ENCODE measurements at places on chromosomes 16 and 17.

DNA sequence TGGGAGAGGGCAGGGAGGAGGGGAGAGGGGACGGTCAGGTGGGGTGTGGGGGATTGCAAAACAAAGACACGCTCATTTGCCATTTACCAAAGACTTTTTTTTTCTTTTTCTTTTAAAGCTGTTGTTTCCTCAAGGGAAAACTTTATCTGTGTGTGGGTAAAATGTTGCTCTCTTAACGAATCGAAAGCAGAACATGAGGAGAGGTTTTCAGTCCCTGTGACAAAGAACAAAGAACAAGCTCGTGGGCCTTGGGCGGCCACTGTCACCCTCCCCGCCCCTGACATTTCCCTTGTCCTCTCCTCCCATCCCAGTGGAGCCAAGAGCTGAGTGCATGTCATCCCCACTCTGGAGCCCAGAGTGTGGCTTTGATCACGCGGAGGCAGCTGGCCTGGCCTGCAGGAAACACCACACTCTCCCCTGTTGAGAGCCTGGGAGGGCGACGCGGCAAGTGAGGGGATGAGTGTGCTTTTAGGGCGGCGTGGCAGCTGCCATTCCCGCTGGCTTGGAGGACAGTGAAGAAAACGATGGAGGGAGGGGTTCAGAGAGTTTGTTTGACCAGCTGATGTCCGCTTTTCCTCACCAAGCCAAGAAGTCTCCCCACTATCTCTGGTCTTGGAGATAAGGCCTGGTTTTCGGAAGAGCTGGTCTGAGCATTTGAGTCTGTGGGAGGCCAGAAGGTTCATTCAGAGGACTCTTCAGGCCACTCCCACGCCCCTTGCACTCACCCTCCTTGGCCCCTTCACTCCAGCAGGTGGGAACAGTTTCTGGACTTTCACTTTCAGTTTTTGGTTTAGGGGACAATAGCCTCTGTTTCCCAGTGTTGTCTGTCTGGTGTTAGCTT is 11.4 kb downstream of the CCR7 start:
- peak; percentile 27 for DNase-seq

- no peak for DNase-seq
Measured at GRCh38 chr16:53804467-53804866, 100.5 kb downstream of the FTO start.

- no peak for DNase-seq
Measured at GRCh38 chr17:78124081-78124835, 4.3 kb downstream of the TMC6 start.

DNA sequence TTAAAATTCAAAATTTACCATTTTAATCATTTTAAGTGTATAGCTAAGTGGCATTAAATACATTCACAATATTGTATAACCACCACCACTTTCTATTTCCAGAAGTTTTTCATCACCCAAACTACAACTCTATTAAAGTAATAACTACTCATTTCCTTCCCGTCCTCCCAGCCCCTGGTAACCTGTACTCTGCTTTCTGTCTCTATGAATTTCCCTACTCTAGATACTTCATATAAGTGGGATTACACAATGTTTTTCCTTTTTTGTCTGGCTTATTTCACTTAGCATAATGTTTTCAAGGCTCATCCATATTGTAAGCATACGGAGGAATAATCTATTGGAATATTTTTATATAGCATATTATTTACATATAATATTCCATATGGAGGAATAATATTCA is 29.7 kb downstream of the ESRP2 start:
- DNase-seq = no peak

DNA sequence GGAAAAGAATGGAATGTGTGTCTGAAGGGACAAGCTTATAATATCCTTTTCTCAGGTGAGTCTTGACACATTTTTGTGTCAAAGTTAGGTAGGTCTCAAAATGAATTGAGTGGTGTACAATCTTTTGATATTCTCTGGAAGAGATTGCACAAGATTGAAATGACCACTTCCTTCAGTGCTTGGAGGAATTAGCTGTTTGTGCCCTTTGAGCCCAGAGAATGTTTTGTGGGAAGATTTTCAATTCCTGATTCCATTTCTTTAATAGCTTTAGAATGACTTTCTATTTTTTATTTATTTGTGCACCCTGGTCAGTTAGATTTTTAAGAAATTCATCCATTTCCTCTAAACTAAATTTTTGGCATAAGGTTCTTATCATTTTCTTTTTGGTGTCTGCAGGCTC is 1.6 kb upstream of the CCL13 start:
- DNase-seq = no peak

DNA sequence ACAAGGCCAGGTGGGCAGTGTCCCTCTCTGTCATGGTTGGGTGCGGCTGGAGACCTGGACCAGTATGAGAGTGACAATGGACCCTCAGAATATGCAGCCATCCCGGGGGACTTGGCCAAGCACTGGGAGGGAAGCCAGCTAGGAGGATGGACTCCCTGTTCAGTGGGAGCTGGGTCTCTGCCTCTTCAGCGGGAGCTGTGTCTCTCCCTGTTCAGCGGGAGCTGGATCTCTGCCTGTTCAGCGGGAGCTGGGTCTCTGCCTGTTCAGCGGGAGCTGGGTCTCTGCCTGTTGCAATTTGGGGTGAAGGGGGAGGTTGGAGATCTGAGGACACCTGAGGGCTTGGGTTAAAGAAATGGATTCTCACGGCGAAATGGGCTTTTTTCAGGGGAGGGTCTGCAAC is 3.8 kb upstream of the PRSS33 start:
- no peak for DNase-seq

GRCh38 chr17:69516911-69517310 is 102.4 kb downstream of the MAP2K6 start:
- DNase-seq = no peak

DNA sequence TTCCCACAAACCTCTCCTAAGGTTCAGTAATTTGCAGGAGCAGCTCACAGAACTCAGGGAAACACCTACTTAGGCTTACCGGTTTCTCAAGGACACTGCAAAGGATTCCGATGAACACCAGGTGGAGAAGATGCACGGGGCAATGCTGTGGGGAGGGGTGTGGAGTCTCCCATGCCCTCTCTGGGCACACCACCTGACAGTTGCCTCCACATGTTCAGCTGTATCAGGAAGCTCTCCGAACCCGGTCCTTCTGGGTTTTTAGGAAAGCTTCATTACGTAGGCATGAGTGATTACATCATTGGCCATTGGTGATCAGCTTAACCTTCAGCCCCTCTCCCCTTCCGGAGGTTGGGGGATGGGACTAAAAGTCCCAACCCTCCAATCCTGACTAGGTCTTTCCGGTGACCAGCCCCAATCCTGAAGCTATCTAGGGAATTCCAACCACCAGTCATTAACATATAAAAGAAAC is 21.6 kb downstream of the C17orf58 start:
- DNase-seq = no peak

DNA sequence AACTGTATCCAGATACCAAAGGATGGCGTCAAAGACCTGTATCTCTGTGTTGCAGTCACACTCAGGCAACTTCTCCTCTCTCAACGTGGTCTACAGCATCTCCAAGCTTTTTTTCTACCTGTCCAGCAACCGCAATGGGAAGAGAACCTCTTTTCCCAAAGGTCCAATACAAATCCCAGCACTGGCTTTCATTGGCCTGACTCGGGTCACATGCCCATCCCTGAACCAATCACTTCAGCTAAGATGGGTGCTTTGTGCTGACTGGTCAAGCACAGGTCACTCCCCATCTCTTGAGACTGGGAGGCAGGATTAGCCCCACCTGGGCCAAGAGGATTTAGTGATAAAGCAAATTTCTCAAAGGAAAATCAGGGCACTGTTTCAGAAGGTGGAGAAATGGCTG is 71.2 kb upstream of the C16orf82 start:
- no peak for DNase-seq

GRCh38 chr17:80328634-80329380 is 68.2 kb downstream of the RNF213 start:
- no peak for DNase-seq

DNA sequence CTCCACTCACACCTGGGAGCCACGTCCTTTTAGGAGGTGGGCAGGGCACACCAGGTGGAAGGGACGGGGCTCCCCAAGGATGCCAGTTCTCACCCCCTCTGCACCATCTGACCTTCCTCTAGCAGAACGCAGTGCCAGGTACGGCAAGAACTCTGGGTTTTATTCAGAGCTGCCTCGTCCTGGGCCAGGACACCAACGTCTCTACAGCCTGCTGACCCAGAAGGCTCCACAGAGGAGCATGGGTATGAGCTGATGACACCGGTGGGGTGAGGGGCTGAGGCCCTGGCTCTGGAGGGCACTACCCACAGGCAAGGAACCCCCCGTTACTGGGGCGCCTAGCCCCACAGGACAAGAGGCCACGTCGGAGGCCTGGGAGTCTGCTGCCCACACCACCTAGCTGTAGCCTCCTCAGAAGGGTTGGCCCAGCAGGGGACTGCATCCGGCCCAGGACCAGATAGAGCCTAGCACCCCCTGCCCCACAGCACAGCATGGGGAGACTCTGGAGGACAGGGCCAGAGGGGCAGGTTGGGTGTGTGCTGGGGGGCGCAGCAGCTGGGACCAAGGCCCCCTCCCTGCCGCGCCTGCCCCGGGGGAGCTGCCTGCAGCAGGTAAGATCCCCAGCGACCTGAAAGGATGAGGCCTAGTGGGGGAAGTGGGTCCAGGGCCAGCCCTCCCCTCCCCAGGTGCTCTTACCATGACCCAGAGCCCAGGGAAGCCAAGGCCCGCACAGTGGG is 13.9 kb downstream of the BCAR1 start:
- DNase-seq = no peak

DNA sequence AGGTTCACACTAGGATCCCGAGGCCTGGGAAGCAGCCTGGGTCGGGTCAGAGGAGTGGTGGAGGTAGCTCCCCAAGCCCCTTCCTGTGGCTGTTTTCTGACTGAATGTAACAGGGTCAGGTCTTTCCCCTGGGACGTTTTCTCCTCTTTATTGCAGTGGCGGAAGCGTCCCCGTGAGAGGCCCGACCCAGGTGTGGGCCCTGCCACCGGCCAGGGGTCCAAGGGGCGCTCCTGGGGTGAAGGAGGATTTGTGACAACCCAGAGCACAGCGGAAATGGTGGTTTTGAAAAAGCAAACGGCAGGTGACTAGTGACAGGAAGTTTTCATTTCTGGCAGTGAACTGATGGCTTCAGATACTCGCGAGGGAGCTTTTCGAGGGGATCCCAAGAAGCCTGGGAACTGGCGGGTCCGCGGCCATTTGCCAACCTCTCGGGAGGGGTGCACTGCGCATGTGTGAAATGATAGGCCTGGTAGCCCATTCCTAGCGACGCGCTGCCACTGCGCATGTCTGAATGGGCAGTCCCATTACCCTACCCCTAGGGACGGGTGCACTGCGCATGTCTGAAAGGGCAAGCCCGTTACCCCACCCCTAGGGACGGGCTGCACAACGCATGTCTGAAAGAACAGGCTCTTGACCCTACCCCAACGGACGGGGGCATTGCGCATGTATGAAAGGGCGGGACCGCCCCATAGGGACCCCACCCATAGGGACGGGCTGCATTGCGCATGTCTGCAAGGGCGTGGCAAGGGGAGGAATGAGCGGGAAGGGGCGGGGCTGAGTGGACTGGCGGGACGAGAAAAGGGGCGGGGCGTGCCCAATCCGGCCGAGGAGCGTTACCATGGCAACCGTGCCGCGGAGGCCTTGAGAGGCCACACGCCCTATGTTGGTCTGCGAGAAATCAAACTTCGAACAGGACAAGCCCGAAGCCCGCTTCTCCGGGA is 1747.9 kb downstream of the TP53TG3F start:
- DNase-seq = no peak

GRCh38 chr16:17776888-17777287 is 306.1 kb upstream of the XYLT1 start:
- no peak for DNase-seq

GRCh38 chr16:15993128-15993527 is 43.7 kb downstream of the ABCC1 start:
- no peak for DNase-seq

DNA sequence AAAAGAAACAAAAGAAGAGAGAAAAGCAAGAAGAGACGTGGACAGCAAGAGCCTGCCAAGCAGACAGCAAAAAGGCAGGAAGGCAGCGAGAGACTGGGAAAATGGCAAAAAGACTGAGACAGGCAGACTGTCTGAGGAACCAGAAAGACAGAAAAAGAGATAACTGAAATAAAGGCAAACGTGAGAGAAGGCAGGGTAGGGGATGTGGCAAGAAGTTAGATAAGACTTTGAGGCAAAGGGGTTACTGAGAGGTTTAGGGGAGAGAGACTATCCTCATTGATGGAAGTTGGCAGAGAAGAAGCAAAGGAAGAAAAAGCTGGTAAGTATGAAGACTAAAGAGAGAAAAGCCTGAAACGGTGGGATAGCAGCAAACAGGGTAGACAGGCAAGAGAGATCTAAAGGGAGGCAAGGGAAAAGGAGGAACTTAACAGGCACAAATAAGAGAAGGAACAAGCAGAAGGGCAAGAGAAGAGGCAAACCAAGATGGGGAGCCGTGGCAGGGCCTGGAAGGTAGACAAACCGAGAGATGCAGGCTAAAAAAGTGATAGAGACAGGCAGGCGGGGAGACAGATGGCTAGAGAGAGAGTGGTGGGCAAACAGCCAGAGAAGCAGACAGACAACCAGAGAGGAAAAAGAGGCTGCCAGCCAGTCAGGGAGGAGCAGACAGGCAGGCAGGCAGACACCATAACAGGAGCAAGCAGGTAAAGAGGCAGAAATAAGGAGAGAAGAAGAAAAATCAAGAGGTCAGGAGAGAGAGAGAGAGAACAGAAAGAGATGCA is 7.1 kb upstream of the CHD3 start:
- DNase-seq = peak; percentile 69

GRCh38 chr17:44768505-44769142 is 9.8 kb downstream of the ADAM11 start:
- no peak for DNase-seq

GRCh38 chr16:1961651-1962067 is 2.3 kb downstream of the NDUFB10 start:
- no peak for DNase-seq

DNA sequence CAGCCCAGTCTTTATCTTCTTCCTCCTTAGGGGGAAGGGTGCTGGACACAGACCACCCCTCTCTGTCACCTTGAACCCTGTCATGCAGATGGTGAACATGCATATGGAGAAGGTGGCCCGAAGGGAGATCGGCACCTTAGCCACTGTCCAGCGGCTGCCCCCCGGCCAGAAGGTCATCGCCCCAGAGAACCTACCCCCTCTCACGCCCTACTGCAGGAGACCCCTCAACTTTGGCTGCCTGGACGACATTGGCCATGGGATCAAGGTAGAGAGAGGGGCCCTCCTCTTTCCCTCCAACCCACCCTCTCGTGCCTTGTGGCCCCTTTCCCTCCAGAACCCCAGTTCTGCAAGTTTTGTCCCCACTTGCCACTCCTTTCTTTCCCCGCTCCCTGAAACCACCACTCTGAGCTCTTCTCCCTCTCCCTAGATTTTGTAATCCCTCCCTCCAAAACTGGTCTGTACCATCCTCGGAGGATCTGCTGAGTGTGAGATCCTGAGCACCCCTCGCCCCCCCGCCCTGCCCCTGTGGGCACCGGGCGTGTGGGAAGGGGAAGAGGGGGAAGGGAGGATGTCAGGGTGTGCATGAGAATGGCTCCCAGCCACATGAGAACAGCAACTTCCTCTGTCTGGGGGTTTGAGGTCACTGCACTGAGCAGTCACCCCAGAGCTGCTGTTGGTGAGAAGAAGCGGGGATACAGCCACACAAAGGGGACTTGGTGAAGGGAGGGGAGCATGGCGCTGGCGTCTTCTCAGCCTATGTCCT is 7.3 kb downstream of the ABI3 start:
- DNase-seq = no peak

- no peak for DNase-seq
Measured at GRCh38 chr17:66784621-66785364, 50.1 kb upstream of the CACNG5 start.

All from NCI-H2081 (cell line).